ENCODE measurements at places on chromosomes 3 and 15. TPM values are rescaled to one million over a fixed set of nuclear protein-coding genes. Genes with fewer than 3 reads are reported as not detected.
A peak's percentile ranks its signal among the peaks of the same experiment; 100 is the strongest.

- DNase-seq = no peak
These were observed 189.9 kb downstream of the DTWD1 start for GRCh38 chr15:49810720-49811119.

DNA sequence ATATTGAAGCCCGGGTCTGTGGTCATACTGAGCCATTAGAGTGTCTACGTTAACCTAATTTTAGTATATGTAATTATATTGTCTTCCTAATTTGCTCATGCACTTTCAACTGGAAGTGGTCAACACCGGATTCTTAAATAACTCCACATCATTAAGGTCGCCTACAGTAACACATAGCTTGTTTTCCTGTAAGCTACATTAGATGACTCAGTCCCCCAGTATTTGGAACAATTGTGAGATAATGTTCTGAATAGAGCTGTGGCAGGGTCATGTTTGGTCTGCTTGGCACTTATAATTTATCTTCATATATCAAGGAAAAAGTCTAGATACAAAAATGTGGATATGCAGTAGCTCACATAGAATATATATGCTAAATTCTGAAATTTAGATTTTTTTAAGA, 486.2 kb downstream of the IGSF11 start:
- DNase-seq = no peak

DNA sequence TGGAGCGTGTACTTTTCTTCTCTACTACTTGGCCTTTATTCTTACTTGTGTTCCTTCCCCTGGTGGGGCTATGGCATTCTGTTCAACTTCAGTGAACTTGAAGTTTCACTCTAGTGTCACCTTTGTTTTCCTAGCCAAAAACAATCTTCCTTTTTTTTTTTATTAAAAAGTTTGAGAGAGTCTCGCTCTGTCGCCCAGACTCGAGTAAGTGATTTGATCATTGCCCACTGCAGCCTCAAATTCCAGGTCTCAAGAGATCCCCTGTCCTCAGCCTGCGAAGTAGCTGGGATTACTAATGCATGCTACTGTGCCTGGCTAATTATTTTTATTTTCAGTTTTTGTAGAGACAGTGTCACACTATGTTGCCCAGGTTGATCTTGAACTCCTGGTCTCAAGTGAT, 124.8 kb downstream of the SST start:
- no peak for DNase-seq

- DNase-seq = no peak
These were observed 5.1 kb downstream of the RBP1 start for GRCh38 chr3:139534455-139534812.

DNA sequence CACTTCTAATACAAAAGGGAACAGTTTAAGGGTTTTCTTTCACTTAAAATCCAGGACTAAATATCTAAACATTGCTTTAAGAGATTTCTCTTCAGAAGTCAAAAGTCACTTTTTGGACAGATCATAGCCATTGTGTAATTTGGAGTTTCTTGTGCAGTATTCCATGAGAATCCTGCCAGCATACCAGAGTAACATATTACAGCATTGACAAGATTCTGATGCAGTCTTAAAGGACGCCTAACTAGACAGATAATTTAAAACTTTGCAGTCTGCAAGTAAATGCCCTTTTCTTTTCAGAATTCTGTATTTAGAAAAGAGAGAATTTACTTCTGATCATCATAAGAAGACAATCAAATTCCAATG, 17.5 kb upstream of the IGSF10 start:
- DNase-seq = no peak

DNA sequence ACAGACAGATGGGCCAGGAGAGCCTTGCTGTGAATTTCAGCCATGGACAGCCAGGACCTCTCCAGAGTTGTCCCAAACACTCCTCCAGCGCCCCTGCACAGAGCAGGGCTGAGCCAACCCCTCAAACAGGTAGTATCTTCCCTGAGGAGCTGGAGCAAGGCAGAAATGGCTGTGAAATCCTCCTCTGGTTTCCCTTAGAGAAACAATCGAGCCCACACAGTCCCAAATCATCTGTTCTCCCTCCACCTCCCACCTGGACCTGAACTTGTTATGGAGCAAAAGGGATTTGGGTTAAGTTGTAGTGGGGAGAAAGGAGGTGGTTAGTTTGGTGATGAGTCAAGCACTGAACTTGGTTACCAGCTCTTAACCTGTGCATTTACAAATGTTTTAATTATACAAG, 205.7 kb upstream of the BHLHE40 start:
- no peak for DNase-seq

DNA sequence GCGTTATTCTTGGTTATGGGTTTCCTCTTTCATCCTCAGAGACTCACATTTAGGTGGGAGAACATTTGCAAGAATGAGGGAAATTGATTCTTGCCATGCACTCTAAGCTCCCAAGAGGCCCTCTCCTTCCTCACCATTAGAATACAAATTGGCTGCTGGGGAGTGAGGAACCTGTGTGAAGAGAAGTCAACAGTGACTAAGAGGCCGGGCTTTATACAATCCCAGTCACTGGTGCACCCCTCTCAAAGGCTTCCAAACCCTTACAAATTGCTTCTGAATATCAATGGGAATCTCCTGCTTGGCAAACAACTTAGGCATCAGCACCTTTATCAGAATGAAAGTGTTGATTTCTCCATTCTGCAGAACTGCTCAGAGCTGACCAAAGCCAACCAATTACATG, 16.5 kb upstream of the RGMA start:
- no peak for DNase-seq

- no peak for DNase-seq
These were observed 52.5 kb downstream of the KLF15 start for GRCh38 chr3:126304704-126305103.

DNA sequence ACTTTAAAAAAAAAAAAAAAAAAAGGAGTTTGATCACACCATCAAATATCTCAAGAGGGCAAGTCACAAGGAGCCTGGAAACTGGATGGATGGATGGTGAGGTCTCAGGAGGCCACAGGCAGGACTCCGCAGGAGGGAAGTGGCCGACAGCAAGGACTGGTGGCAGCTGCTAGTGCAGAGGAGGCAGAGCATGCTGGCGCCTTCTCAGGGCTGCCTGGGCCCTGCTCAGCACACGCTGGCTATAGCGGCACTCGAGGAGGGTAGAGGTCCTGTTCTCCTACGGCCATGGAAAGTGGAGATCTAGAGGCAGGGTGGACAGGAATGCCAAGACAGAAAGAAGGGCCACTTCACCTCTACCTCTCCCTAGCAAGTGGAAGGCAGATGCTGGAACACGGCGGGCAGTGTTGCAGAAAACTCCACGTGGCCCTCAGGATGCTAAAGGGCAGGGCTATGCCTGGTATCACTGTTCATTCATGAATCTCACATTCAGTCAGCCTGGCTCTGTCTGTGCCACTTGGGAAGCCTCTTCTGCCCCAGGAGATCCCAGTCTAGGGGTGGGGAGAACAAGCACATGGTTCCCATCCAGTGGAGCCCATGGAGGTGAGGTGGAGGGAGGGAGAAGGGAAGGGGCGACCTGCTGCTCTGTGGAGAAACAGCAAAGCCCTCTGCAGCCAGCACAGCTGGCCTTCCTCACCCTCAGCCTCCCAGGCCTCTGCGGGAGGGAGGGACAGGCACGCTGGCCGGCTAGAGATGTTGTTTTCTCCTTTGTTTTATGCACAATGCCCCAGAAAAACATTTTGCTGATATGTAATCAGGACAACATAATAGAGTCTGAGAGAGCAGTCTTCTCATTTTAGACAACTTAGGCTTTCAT, 71.0 kb downstream of the OXNAD1 start:
- no peak for DNase-seq

DNA sequence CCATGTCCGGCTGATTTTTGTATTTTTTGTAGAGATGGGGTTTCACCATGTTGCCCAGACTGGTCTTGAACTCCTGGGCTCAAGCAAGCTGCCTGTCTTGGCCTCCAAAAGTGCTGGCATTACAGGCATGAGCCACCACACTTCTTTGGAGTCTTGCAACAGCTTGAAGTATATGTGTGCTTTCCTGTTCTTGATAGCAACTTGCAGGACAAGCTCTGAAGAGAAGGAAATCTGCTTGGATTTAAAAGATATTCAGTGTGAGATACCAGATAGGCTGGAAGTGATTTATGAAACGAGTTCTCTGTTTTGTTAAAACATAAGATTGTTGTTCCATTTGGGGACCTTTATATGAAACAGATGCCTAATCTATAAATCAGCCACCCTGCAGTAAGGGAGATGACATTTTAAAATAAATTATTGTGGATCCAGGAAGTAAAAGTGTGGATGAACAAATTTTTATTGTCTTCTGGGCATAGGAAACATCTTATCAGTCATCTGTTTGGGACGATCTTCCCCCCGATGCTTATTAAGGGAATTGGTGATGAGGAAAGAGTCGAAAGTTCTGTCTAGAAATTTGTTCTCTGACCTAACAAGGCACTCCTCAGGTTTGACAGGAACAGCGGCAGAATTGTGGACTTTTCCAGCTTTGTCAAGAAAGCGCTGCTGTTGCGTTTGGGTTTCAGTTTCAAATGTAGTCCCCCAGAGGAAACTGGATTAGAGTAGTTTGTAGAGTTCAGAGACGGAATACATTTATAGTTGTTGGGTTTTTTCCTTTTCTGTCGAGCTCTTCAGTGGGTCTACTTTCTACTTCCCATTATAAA, 53.7 kb upstream of the MAGI1 start:
- DNase-seq = no peak

- DNase-seq = no peak
These were observed 15.5 kb upstream of the LYZL4 start for GRCh38 chr3:42425736-42426407.

DNA sequence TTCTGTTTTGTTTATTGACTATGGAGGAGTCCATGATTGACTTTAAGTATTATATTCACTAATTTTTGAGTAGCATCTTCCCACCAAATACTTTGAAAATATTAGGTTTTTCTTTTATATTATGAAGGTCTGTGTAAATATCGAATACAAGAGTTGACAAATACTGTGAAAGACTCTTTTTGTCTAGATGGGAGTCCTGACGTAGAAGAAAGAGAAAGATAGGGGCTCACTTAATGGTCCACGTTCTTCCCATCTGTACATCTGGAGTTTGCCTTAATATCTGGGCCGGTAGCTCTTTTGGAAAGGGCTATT, 7.8 kb upstream of the UTS2B start:
- DNase-seq = no peak

- DNase-seq = no peak
These were observed 81.0 kb downstream of the CLDN11 start for GRCh38 chr3:170499562-170500156.

DNA sequence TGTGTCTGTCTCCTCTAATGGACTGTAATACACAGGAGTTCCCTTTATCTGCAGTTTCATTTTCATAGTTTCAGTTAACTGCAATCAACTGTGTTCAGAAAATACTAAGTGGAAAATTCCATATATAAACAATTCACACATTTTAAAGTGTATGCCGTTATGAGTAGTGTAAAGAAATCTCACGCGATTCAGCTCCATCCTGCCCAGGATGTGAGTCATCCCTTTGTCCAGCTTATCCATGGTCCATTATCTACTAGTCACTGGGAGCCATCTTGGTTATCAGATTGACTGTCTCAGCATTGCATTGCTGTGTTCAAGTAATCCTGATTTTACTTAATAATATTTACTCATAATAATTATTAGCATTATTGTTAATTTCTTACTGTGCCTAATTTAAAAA, 14.5 kb downstream of the ZPLD1 start:
- no peak for DNase-seq

DNA sequence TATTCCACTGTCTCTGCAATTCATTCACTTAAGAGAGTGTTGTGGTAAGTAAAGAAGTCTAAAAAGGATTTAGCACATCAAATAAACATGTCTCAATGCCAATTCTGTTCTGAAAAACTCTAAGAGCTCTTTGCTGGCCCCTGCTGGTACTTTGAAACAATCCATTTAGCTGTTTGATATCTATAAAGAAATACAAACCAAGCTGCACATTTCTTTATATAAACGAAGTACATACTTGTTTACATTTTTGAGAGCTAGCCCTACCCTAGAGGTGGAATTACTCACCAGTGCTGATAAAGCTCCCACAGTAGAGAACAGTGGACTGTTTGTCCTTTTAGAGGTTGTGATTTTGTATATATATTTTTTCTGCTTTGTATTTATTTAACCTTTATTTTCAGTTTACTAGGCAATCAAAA, 75.5 kb downstream of the NEDD4 start:
- DNase-seq = peak; percentile 40

- peak; percentile 52 for DNase-seq
These were observed 315.8 kb upstream of the SATB1 start for GRCh38 chr3:18740631-18741583.

- DNase-seq = no peak
These were observed 14.1 kb downstream of the MGLL start for GRCh38 chr3:127808197-127808596.

- no peak for DNase-seq
These were observed 37.7 kb downstream of the ABHD17C start for GRCh38 chr15:80732818-80733217.

DNA sequence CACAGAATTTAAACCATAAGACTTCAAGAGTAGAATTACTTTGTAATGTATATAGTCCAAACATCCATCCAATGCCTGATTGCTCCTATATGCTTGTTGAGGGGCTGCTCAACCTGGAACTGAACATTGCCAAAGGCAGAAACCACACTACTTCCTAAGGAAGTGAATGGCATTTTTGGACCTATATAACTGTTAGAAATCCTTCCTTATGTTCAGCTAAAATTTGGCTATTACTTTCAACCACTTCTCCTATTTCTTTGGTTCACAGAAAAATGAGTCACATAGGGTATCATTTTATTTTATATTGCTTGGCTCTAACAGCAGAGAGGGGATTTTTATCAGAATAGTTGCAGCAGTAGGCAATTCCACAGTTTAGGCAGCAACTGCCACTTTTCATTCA, 342.1 kb downstream of the SLC9A9 start:
- peak; percentile 66 for DNase-seq

- no peak for DNase-seq
These were observed 52.7 kb upstream of the CMC1 start for GRCh38 chr3:28188686-28189085.

AMIGO3 gene
- 17.5 TPM for total RNA-seq

FES gene
- 229 TPM for total RNA-seq

CNTN6 gene
- total RNA-seq = not detected

OR5K4 gene
- not detected for total RNA-seq

TTLL13 gene
- under 0.01 TPM for total RNA-seq

KLHL25 gene
- total RNA-seq = 2.4 TPM

COPG1 gene
- 135 TPM for total RNA-seq

FOXB1 gene
- total RNA-seq = not detected

ALDH1A3 gene
- not detected for total RNA-seq

TRH gene
- 6.5 TPM for total RNA-seq

MASP1 gene
- total RNA-seq = under 0.01 TPM

ATP10A gene
- 9.7 TPM for total RNA-seq

SOX14 gene
- total RNA-seq = not detected

HESX1 gene
- 2.2 TPM for total RNA-seq

SEMA3G gene
- total RNA-seq = 0.54 TPM

TERC gene
- total RNA-seq = 149 TPM

CADPS gene
- total RNA-seq = not detected

GOLGA6D gene
- total RNA-seq = under 0.01 TPM

ALDH1L1 gene
- total RNA-seq = under 0.01 TPM

UROC1 gene
- total RNA-seq = under 0.01 TPM
